ENCODE measurements at places on chromosomes 16 and 17.
A peak's percentile ranks its signal among the peaks of the same experiment; 100 is the strongest.

DNA sequence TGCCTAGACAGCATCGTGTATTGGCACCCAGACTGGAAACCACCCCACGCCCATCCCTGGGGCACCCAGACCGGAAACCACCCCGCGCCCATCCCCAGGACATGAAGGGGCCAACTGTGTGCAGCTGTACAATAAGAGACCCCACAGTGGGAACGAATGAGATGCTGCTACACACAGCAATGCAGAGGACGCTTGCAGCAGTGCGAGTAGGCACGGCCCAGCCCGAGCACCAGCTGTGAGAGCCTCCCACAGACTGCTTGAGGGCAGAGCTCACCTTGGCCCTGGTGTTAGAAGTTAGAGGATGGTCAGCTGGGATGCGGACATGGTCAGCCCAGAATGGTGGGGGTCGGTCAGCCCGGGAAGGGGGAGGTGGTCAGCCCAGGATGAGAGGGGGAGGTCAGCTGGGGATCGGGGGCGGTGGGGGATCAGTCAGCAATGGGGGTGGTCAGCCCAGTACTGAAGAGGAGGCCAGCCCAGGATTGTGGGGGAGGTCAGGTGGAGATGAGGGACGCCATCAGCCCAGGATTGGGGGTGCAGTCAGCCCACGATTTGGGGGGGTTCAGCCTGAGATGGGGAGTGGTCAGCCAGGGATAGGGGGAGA lies 340.0 kb downstream of the C16orf95 start:
- no peak for DNase-seq

GRCh38 chr17:27396045-27396444 lies 60.2 kb upstream of the KSR1 start:
- no peak for DNase-seq

DNA sequence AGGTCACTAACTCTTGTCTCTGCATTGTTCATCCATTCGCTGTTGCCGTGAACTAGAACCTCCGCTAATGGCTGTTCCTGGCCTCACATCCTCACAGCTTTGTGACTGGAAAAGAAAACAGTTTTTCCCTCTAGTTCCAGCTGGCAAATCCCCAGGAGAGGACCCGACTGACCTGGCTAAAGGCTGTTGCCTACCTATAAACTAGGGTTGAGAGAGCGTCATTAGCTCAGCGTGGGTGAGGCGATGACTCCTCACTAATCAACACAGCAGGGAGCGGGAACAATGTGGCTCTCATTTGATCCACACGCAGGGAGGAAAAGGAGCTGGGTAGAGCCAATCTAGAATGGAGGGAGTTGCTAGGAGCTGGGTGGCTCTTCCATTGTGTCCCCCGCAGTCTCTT lies 282.1 kb upstream of the IRX5 start:
- DNase-seq: no peak

DNA sequence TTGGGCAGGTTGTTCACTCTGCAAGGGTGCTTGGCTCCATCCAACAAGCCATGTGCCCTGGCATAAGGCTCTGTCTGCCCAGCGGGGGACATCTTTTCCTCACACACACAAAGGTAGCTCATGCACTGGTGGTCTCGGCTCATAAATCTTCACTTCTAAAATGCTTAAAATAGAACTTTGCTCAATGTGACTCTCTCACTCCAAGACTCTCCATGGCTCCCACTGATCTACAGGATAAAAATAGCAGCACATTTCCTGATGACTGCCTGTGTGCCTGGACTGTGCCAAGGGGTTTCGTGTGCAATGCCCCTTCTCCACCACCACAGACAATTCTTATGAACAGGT lies 15.1 kb upstream of the CIBAR2 start:
- no peak for DNase-seq

DNA sequence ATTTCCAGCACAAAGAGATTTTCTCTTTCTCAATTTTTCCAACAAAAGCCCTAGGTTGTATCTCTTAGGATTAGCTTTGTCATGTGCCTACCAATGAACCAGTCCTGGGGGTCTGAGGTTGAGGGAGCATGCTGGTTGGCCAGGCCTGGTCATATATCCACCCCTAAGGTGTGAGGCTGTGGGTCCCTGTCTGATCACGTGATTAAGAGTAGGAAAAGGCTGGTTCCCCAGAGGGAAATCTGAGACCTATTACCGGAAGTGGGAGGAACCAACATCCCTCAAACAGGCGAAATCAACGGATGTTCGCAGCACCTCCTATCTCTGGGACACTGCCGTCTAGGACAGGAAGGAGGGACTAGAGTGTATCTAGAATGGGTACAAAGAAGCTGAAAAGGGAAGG lies 185.7 kb upstream of the IRX5 start:
- no peak for DNase-seq

- DNase-seq: peak; percentile 29
These were observed 993.5 kb downstream of the CDH8 start for GRCh38 chr16:61042737-61043136.

- DNase-seq: no peak
These were observed 44.3 kb downstream of the MPRIP start for GRCh38 chr17:17086585-17086984.

DNA sequence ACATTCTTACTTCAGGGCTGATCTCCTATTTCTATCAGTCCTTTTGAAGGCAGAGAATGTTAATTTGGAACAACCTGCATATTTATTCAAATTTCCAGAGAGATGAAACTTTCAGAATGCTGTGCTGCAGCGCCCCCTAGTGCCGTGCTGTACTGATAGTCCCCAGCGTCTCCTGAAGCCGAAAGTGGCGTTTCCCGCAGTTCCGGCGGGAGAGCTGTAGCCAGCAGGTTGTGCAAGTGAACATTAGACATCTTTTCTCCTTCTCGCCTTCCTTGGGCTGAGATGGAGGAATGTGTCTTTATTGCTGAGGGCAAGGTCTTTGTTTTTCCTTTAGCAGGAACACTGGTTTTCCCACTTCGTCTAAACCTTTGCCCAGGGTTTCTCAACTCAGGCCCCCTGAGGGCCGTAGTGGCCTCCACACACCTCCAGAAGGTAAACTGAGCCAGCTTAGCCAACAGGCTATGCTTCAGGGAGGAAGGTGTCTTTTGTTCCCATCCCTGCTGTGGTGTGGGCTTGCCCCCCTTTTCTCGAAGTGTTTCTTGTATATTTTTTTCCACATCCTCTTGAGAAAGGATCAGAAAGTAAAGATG lies 26.4 kb downstream of the USP10 start:
- DNase-seq: peak; percentile 87

- DNase-seq: no peak
These were observed 40.0 kb downstream of the MRPS23 start for GRCh38 chr17:57809879-57810278.

DNA sequence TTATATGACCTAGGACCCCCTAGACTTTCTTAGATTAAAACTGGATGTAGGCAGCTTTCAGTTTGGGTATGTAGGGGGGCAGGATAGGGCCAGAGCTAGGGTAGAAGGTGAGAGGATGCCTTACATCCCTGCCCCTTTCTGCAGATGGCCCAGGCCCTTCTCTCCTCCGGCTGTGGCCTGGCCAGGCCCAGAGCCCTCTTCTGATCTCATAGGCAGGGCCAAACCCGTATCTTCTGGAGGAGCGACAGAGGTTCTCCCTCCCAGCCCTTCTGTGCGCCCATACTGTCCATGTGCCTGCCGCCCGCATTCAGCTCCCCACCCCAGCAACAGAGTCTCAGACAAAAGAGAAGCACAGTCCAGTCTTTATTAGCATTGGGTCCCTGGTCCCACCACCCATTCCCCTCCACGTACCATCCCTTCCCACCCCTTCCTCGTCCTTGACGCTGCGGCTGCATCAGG lies 2.0 kb upstream of the TSPOAP1 start:
- no peak for DNase-seq

- DNase-seq: no peak
These were observed 114.7 kb downstream of the USP32 start for GRCh38 chr17:60277258-60277657.
